ENCODE measurements at places on chromosomes 11 and 22.

GRCh38 chr11:64472593-64473455, 113.9 kb downstream of the RPS6KA4 start:
- no peak for DNase-seq

DNA sequence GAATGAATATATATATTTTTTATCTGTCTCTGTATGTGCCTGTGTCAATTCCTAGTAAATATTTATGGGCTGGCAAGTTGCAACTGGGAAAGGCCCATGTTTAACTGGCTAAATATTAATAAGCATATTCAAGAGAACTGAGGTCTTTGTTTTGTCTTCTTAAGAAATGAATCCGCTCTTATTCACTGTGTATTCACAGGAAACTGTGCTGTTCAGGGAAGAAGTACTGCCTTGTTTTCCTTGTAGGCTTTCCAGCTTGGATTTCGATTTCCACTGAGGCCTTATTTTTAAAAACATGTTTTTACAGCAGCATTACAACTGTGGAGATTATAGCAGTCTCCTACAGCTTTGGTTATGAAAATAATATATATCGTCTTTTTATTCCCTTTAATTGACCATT, 64.7 kb downstream of the LDLRAD3 start:
- no peak for DNase-seq

- no peak for DNase-seq
Observed at GRCh38 chr11:123588864-123589262, 65.6 kb downstream of the SCN3B start.

GRCh38 chr11:9753021-9753420, 89.1 kb downstream of the SWAP70 start:
- no peak for DNase-seq

DNA sequence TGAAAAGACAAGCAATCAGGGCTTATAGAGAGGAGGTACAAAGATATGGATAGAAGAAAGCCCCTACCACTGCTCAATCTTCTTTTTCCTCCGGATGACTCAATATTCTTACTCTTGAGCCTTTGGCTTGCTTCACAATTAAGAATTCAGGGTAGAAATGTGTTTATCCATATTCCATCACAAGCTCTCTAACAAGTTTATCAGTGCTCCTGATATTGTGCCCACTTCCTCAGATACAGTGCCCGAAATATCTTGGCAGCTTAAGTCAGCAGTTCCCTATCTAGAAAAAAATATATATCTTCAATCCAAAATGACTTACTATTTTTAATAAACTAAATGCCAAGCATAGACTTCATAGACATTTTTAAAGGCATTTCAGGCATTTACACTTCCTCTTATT, 255.1 kb upstream of the FAT3 start:
- no peak for DNase-seq

DNA sequence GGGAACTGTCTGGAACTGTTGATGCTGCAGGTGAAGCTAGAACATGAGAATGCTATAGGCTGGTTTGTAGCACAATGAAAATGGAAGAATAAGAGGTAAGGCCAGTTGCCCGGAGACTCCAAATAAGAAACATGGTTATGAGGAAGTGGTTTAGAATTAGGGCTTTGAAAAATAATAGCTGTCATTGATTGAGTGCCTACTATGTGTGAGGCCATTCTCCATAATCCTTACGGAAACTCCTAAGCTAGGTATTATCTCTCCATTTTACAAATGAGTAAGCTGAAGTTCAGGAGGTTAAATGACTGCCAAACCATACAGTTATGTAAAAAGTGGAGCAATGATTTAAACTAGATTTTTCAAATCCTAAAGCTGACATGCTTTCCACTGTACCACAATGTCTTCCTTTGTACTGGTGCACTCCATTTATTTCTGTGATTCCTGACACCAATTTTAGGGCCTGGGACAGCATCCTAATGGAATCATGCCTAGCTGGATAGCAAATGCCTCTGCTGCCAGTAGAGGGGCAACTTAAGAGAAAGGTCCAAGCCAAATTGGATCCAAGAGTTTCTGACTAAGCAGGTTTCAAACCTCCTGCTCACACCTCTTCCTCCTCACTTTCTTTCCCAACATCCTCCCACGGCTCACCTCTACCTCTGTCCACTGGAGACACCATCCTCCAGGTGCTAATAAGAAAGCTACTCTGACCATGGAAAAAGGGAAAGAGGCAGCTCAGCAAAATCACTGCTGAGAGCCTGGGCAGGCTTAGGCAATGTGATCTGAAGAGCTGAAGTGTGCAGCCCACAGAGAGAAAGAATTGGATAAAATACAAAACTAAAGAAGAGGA, 46.9 kb upstream of the PICALM start:
- DNase-seq = no peak

GRCh38 chr11:64652586-64653387, 61.8 kb downstream of the SLC22A12 start:
- DNase-seq = peak; percentile 85

GRCh38 chr11:4643076-4643475, 706 bp upstream of the OR51E1 start:
- no peak for DNase-seq

DNA sequence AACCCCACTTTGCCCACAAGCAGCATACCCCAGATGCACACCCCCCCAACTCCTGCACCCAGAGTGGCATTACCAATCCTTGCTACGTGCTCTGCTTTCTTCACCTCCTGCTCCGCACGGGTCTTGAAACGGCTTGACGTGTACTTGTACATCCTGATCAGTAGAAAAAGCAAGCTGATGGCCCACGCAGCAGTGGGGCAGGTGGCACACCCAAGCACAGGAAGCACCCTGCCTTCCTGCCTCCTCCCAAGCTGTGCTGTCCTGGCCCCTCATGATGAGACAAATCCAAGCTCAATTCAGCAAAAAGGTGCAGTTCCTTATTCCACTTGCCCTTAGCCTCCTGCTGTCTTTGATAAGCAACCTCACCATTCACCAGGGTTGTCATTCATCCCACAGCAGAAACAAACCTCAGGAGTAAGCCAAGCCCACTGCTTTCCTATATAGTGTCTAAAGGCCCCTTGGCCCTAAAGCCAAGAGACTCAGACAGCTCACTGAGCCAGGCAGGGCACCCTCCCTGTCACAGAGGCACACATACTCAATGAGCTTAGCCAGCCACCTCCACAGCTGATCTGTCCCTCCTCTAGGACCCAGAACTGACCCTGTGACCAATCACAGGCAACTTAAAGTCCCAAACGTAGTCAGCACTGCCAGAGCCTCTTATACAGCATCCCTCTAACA, 27.8 kb downstream of the MORC2 start:
- no peak for DNase-seq

- DNase-seq = peak; percentile 63
Observed at GRCh38 chr22:32531931-32532819, 57.6 kb downstream of the FBXO7 start.

DNA sequence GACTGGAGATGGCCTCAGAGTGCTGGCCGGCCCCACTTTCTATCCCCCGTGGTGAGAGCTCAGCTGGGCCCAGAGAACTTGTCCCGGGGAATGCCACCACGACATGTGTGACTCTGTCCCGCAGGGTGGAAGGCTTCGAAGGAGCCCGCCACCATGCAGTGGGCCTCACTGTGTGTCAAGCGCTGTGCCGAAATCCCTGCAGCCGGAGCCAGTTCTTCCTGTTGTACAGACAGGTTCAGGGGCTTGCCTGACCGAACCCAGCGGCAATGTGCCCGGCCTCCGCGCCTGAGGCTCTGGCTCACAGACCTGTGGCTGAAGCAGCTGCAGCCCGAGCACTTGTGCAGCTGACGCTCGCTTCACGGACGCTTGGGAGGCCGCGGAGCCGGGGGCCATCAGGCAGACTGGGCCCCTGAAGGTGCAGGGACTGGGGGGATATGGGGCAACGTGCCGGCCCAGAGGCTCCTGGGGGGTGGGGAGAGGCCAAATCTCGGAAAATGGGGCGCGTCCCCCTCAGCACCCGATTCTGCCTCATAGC, 650 bp downstream of the PPM1F start:
- peak; percentile 69 for DNase-seq

DNA sequence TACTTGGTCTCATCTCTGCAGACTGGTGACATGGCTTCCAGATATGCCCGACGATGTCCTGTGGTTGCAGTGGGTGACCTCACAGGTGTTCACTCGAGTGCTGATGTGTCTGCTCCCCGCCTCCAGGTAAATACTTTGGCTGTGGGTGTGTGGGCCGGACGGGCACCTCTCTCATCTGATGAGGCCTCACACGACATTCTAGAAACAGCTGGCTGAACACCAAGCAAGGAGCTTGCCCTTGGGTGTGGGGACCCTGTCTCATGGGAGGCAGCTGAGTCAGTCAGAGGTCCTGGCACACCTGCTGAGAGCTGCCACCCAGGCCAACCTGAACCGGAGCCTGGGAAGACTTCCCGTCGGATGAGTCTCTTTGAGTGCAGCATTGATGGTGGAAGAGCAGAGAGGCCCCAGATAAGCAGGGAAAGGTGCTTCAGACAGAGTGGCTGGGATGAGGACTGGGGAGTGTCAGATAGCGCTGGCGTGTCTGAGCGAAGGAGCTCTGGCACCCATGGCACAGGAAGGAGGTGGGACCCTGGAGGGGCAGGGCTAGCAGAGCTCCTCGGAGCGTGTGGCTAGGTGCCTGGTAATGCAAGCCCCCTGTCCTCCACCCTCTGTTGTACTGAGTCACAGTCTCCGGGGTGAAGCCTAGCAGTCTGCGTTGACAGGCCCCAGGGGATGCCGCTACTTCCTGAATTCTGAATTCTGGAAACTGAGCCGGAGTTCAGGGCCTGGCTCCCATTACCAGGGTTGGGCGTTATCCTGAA, 10.4 kb upstream of the SAMM50 start:
- DNase-seq = no peak

DNA sequence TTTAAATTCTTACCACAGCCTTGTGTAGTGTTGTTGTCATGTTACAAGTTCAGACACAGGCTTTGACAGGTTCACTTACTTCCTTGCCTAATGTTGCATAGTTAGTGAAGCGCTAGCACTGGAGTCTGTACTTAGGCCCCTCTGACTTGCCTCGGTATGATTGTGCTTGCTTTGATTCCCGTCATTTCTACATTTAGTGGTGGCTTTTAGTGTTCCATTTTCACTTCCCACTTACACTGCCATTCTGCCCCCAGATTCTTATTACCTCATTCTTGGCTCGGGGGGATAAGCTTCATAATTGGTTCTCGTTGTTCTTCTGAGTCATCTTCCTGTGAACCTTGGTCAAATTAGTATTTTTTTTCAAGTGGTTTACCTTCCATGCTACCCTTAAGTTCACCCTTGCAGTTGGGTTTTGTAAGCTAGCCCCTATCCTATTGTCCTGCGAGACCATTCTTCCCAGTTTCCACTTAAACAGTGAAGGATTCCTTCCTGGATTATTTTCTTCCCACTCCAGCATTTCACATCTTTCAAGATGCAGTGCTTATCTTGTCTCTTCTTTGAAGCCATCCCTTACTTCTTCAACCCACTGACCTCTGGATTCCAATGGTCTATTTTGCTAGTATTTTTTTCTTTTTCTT, 68.7 kb downstream of the DDX10 start:
- DNase-seq = no peak

GRCh38 chr11:2247496-2247895, 22.9 kb downstream of the ASCL2 start:
- DNase-seq = no peak

Measured in neural progenitor cell (in vitro differentiated cells).